ENCODE measurements at places on chromosomes 12 and 14.

- DNase-seq: no peak
Observed at GRCh38 chr12:32398181-32398580, 1.2 kb upstream of the FGD4 start.

DNA sequence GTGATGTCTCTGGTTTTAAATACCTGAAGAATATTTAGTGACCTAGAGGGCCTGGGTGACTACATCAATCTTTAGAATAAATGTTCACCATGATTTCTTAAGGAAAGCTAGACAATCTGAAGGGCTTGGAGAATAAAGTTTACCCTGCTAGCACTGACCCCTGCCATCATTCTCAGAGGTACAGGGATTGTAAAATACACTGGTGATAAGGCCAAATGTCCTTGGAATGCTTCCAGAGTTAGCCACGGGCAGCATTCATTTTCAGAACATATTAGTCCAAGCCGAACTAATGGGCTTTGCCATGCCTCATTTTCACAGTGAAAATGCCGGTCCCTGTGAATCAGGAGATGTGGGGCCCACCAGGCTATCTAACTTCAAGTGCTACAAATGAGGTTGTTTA is 1381.7 kb upstream of the SEL1L start:
- no peak for DNase-seq

GRCh38 chr12:124326871-124327270 is 32.0 kb downstream of the RFLNA start:
- DNase-seq: no peak

- DNase-seq: no peak
Observed at GRCh38 chr14:66813636-66814035, 305.7 kb downstream of the GPHN start.

- DNase-seq: no peak
Observed at GRCh38 chr14:38794677-38795076, 308.4 kb downstream of the SEC23A start.

DNA sequence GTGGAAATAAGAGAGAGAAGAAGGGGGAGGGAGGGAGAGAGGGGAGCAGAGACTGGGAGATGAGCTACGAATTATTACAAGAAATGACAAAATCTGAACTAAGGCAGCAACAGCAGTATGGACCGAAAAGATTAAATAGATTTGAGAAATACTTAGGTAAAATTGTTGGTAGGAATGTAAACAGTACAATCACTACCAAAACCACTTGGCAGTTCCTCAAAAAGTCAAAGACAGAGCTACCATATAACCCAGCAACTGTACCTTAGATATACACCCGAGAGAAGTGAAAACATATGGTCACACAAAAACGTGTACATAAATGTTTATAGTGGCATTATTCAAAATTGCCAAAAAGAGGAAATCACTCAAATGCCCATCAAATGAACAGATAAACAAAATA is 14.1 kb downstream of the KRAS start:
- no peak for DNase-seq

- DNase-seq: no peak
Observed at GRCh38 chr12:69287556-69287955, 48.2 kb downstream of the CPSF6 start.

GRCh38 chr12:6613776-6614512 is 6.8 kb upstream of the CHD4 start:
- peak; percentile 89 for DNase-seq

- no peak for DNase-seq
Observed at GRCh38 chr14:100846309-100846859, 20.5 kb downstream of the MEG3 start.

DNA sequence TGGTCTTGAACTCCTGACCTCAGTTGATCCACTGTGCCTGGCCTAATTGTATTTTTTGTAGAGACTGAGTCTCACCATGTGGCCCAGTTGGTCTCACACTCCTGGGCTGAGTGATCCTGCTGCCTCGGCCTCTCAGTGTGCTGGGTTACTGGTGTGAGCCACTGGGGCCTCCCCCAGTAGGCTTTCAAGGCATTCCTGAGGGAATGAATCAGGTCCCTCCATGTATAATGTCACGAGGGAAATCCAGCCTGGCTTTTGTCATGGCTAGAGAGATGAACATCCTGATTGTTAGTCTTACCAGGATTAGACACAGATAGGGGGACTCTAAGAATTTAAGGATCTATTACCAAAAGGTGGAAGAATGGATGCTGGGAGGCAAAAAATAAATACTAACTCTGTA is 51.9 kb downstream of the CPSF2 start:
- no peak for DNase-seq
